ENCODE measurements at places on chromosomes 7 and 10.

DNA sequence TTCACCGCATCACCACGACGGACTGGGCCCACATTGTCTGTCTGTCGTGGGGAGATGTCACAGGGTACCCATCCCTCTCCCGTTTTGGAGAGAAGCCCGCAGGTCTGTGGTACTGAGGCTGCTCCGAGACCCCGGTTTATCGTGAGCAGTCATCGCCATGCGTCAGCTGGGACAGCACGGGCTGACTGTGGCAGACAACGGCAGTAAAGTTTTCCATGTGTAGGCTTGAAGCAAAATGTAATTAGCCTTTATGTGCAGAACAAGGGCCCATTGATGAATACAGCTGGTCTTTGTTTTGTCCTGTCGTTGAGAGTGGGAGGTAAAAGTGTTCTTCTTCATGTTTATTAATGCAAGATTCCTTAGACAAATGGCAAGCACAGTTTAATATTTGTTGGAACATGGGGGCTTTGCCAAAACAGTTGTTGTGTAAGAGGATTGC is 167.4 kb upstream of the SH2B2 start:
- no peak for DNase-seq

- DNase-seq, result no peak
These were observed 62.9 kb upstream of the VKORC1L1 start for GRCh38 chr7:65809982-65810288.

- no peak for DNase-seq
These were observed 283.7 kb upstream of the NRP1 start for GRCh38 chr10:33618196-33618595.

- no peak for DNase-seq
These were observed 4.1 kb downstream of the LRRC18 start for GRCh38 chr10:48935577-48935976.

DNA sequence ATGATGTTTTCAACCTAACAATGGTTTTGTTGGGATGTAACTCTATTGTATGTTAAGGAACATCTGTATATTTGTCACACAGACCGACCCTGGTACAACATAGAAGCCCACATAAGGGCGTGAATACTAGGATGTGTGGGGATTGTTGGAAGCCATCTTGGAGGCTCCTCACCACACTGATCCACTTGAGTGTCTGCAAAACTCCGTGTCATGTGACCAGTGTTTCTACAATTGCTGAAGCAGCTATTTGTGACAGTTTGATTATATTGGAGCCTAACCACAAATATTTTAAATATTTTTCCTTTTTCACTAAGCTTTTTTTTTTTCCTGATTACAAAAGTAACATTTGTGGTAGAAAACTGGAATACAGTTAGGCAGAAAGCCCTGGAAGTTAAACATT is 27.9 kb downstream of the RALA start:
- DNase-seq, result no peak

DNA sequence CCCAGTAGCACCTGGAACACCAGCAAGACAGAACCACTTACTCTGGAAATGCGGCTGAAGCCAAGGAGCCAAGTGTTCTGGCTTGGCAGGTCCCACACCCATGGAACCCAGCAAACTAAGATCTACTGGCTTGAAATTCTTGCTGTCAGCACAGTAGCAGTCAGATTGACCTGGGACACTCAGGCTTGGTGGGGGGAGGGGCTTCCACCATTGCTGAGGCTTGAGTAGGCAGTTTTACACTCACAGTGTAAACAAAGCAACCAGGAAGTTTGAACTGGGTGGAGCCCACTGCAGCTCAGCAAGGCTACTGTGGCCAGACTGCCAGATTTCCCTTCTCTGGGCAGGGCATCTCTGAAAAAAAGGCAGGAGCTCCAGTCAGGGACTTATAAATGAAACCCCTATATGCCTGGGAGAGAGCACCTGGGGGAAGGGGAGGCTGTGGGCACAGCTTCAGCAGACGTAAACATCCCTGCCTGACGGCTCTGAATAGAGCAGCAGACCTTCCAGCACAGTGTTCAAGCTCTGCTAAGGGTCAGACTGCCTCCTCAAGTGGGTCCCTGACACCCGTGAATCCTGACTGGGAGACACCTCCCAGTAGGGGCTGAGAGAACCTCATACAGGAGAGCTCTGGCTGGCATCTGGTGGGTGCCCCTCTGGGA is 121.2 kb downstream of the MTERF1 start:
- DNase-seq, result no peak

GRCh38 chr7:82430500-82431465 is 12.8 kb downstream of the CACNA2D1 start:
- DNase-seq, result no peak

DNA sequence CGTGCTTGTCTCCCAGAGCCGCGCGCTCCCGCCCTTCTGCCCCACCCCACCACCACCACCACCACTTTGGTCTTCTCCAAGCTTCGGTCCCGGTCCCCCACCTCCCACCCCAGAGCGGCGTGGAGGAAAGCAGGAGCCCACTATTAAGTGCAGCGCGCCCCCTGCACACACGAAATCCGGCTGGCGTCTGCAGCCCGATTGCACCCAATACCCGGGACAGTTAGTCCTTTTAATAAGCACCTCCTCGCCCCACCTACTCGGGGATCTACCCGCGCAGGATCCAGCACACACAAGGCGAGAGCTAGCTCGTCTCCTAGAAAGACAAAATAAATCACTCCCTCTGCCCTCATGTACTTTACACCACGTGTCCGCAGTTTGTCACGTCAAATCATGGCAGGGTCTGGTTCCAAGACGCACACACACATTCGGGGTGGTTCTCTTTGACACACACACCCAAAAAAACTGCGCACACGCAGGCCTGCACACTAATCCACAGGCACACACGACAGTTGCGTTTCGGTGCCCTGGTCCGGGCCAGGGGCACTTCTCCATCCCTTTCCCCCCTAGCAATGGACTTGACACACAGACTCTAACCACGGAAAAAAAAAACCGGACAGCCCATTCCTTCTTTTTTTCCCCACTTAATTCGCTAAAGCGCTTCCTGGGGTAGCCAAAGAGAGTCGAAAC is 1.6 kb downstream of the SFMBT2 start:
- no peak for DNase-seq

DNA sequence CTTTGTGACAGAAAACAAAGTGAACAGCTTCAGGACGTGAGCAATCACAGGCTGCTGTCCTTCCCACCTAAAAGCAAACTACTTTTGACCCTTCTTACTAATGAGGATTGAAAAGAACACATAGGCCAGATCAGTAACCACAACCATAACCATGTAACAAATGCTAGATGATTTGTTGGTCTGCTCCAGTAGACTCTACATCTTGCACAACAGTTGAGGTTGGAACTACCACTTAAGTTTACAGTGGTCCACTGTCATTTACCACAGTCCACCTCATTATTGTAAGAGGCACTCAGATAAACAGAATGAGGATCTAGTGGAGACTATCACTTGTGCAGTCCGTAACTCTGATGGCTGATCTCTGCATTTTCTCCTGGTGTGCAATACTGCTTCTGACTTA is 27.8 kb downstream of the NET1 start:
- DNase-seq, result no peak

GRCh38 chr10:17213646-17214349 is 12.3 kb upstream of the TRDMT1 start:
- no peak for DNase-seq

GRCh38 chr10:103729851-103730250 is 125.5 kb downstream of the SH3PXD2A start:
- DNase-seq, result no peak

GRCh38 chr10:6136215-6137201 is 47.7 kb downstream of the RBM17 start:
- DNase-seq, result no peak

DNA sequence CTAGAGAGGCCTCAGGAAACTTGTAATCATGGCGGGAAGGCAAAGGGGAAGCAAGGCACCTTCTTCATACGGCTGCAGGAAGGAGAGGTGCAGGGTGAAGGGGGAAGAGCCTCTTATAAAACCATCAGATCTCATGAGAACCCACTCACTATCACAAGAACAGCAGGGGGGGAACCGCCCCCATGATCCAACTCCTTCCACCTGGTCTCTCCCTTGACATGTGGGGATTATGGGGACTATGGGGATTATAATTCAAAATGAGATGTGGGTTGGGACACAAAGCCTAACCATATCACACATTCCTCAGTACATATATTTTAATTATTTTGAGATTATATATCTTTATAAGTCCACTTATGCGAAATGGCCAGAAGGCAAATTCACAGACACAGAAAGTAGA is 8.9 kb downstream of the HK1 start:
- no peak for DNase-seq

- no peak for DNase-seq
These were observed 80.4 kb downstream of the AUTS2 start for GRCh38 chr7:69678494-69679187.

- DNase-seq, result no peak
These were observed 62.7 kb downstream of the NPTX2 start for GRCh38 chr7:98679741-98680140.

- DNase-seq, result no peak
These were observed 323.6 kb downstream of the BBS9 start for GRCh38 chr7:33452805-33453502.

DNA sequence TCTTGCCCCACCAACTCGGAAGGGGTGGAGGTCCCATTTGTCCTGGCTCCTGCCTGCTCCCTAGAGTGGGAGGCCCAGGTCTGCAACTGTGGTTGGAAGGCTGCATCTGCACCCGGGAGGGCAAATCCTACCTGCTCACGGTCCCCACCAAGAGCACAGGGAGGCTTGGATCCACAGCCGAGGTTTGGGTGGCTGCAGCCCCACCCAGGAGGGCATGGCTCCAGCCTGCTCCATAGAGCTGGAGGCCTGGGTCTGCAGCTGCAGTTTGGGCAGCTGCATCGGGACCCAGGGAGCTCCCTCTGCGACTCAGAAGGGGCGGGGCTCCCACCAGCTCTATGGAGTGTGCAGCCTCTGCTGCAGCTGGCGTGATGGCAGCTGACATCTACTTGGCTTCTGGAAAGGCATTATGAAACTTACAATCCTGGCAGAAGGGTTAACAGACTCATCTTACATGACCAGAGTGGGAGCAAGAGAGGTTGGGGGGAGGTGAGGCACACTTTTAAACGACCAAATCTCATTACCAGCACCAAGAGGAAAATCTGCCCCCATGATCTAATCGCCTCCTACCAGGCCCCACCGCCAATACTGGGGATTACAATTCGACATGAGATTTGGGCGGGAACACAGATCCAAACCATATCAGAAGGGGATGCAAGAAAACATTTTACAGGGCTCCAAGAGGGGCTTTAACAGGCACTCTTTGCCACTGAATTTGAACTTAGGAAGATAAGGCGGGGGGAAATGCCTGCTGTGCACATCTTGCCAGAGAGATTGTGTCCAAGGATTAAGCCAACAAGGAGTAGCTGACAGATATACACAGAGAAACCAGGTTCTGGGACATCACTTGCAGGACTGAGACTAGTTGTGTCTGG is 8.2 kb upstream of the BLVRA start:
- DNase-seq, result no peak

DNA sequence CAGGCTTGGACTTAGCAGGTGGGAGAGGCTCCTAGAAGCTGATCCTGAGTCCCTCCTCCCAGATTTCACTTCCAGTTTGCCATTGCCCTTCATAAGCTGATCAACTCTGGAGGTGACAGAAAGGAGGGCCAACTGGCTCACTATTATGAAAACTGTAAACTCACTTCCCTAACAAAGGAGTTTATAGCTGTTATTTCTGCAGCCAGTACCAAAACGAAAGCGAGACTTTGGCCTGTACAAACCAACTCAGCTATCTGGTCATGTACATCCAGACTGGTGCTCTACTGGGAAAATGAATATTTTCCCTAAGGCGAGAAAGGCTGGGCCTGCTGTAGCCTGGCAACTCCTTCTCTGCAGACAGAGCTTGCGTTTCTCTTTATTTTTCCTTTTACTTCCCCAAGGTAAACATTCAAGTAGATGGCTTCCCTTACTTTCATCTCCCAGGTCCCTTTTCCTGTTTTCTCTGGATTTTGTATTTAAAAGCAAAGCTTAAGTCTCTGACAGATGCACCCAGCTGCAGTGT is 54.7 kb downstream of the GALNT17 start:
- DNase-seq, result no peak

- no peak for DNase-seq
These were observed 148.6 kb downstream of the SUGCT start for GRCh38 chr7:40283391-40283790.

DNA sequence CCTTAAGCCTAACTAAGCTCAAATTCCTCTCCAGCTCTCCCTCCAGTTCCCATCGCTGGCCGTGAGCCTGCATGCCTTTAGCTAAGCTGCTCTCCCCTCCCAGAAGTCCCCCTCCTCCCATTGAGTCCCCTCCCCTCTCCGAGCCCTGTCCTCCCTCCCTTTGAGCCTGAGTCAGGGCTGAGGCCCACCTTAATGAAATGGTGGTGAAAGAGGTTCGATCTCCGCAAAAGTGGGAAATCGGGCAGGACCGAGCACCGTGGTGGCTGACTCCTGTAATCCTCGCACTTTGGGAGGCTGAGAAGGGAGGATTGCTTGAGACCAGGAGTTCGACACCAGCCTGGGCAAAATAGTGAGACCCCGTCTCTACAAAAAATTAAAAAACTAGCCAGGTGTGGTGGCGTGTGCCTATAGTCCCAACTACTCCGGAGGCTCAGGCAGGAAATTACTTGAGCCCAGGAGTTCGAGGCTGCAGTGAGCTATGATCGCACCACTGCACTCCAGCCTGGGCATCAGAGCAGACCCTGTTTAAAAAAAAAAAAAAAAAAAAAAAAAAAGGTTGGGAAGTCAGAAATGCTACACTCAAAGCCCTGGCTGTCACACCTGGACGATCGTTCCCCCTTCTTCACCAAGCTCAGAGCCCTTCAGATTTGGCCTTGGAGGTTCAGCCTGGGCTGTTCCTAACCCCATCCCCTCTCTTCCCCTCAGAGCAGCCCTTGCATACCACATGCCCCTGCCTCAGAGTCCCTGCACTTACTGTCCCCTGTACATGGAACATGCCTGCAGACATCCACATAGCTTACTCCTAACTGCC is 995 bp upstream of the CLDN3 start:
- no peak for DNase-seq

DNA sequence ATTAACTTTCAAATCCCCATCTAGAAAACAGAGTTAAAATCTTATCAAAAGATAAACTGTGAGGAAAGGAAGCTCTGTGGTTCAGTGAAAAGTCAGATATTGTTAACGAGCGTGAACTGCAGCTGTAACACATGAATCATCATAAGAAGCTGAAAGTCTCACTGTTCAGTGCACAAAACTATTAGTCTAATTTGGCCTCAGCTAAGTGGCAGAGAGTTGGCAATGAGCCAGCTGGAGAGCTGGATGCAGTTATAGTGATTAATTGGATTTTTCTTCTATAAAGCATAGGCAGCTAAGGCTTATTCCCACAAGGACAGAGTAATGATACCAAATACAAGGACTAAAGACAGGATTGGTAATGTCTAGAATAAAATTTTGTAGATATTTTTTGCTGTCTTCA is 101.1 kb upstream of the ABCB5 start:
- no peak for DNase-seq

DNA sequence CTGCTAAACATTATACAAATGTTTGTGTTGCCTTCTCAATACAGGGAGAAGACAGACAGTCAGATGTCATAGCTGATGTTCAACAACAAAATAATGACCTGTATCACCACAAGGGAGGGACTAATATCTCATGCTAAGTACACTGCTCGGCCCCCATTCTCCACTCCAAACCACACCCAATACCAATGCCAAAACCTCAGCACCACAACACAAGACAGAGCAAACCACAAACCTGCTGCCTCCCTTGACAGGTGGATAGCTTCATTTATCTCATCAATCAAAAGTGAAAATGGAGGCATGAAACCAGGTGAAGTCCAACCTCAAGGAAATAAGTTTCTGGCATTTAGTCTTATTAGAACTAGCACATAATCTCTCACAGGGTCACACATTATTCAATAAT is 109.5 kb downstream of the PARD3 start:
- DNase-seq, result no peak

Data from AG04449 (cell line).